ENCODE measurements at places on chromosomes 2 and 18.

GRCh38 chr2:235204948-235205347, 253.1 kb downstream of the SH3BP4 start:
- DNase-seq: peak; percentile 50

- DNase-seq: peak; percentile 96
Measured at GRCh38 chr2:100291152-100291970, 30.9 kb downstream of the LONRF2 start.

- DNase-seq: no peak
Measured at GRCh38 chr2:16726147-16726546, 60.5 kb upstream of the CYRIA start.

- no peak for DNase-seq
Measured at GRCh38 chr2:30613001-30613400, 166.0 kb downstream of the LCLAT1 start.

DNA sequence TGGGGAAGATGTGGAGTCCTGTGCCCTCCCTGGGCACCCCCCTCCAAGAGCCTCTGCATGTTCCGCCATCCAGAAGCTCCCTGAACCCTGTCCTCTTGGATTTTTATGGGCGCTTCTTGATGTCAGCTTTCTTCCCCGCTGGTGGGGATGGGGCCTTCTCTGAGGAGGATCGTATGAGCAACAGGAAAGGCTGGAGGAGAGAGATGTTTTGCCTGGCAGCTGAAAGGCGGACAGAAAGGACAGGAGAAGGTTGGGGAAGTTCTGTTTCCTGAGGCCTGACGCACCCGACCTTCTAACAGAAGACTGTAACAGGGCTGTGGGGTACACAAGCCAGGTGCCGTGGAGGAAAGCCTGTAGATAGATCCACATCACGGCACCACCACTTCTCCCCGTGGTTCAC, 238.8 kb downstream of the LDLRAD4 start:
- DNase-seq: no peak

- DNase-seq: no peak
Measured at GRCh38 chr18:15198116-15198389, 450.1 kb downstream of the ANKRD30B start.

DNA sequence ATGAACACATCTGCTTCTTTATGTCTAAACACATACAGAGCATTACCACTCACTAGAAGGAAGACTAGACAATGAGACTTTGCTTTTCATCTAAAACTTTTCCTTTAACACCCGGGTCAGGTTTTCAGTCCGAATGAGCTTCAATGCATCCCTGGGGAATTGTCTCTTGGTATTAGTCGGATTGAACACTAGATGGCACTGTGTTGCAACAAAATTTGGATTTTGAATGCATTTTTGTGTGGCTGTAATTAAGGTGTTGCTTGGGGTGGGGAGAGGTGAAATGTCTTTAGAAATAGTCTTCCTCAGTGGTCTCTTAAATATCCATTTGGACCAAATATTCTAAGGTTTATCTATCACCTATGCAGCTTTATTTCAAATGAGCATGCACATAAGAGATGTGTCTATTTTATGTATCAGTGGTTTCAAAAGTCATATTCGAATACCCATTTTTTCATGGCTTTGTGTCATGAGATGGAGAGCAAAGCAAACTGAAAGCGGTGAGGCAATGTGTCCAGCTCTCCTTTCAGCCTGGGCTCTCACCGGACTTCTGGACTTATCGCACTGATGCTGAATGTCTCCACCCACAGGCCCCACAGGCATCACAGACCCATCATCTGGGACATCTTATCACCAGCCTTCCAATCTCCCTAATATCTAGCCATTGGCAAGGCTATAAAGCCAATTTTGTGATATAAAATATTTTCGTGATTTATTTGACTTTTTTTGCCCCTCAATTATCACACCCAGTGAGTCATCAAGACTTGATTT, 510.3 kb downstream of the RNF144A start:
- DNase-seq: peak; percentile 57

DNA sequence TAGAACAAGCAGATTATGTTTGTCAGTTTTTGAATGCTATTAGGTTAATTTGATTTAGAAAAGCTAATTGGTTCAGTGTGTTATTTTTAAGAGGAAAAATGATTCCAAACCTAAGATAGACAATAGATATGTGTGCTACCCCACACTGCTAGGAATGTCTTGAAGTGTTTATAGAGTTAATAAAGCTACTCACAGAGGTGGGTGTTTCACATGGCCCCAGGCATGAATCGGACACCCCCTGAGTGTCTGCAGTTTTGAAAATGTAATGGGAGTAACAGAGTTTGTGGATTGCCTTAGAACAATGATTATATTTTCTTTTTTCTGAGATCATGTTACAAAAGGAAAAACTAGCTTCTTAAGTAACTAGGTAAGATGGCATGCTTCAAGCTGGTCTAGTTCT, 348.3 kb downstream of the ADCYAP1 start:
- DNase-seq: no peak

- DNase-seq: peak; percentile 3
Measured at GRCh38 chr18:52054324-52054723, 285.7 kb upstream of the DCC start.

- DNase-seq: no peak
Measured at GRCh38 chr18:32324181-32324580, 134.3 kb downstream of the MEP1B start.

DNA sequence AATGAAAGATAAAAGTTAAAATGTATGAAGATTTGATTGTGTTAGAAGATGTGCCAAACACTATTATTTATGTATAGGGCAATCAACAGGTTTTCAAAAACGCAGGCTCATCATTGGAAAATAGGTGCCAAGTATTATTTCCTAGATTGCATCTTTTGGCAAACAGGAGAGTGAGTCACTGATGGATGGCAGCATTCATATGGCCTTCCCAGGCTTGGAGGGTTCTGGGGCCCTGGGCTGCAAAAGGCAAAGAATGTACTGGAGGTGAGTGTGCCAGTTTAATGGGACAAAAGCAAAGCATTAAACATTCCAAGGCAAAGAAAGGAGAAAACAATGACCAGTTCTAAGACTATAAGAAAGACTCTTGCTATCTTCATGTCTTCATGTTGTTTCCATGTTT, 379.4 kb downstream of the RIT2 start:
- DNase-seq: peak; percentile 36

- DNase-seq: no peak
Measured at GRCh38 chr18:14179306-14179705, 47.1 kb upstream of the ZNF519 start.

DNA sequence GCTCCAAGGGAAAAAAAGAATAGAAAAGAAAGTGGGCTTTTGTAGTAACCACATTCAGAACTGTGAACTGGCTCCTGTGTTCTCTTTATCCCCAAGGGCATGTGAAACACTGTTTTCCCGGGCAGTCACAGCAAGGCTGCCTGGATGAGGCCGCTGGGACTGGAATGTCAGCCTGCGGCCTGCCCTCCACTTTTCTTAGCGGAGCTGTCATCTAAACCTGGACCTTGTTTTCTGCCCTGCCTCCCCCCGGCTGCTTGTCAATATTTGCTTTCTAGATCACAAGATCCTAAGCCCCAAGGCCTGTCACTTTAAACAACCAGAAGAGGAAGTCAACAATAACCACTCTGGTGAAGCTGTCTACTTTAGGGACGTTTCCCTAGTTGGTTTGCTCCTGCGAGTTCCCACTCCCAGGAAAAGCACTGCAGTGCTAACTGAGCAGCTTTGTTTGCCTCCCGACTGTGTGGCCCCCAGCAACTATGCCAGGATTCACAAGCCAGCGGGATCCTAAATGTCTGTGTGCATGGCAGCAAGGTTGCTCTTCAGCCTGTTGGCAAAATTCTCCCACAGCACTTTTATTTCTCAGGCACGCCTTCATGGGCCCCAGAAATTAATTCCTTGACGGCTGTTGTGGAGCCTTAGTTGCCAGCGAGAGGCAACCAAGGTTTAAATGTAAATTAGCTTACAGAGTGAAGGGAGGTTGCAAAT, 30.6 kb downstream of the SOWAHC start:
- peak; percentile 19 for DNase-seq

Measured in kidney tubule cell (primary cell).